ENCODE measurements at places on chromosomes 11 and 22.

- DNase-seq = no peak
These were observed 75.3 kb downstream of the C22orf31 start for GRCh38 chr22:28986366-28986765.

- DNase-seq = no peak
These were observed 38.2 kb upstream of the MRPL17 start for GRCh38 chr11:6721343-6721742.

DNA sequence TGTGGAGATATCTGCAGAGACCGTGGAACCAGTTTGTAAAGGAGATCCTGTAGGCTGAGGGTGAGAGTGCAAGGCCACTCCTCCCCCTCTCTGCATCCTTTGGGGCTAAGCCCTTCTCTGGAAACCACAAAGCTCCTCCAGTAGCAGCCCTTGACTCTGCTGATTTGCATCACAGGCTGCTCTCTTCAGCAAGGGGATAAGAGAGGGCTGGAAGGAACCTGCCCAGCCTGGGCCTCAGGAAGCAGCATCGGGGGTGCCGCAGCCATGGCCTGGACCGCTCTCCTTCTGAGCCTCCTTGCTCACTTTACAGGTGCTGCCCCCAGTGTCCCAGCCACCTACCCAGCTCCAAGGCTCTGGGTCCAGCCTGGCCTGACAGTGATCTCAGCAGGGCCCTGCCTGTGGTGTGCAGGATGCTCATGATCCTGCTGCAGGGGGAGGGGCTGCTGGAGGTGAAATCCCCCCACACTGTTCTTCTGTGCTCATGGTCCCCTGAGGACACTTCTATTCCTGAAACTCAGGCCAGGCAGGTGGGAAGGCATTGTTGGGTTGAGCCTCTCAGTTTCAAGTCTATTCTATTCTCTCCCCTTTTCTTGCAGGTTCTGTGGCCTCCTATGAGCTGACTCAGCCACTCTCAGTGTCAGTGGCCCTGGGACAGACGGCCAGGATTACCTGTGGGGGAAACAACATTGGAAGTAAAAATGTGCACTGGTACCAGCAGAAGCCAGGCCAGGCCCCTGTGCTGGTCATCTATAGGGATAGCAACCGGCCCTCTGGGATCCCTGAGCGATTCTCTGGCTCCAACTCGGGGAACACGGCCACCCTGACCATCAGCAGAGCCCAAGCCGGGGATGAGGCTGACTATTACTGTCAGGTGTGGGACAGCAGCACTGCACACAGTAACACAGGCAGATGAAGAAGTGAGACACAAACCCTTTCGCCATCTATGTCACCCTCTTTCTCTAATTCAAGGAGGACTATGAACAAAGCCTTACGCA lies 68.5 kb upstream of the IGLL5 start:
- no peak for DNase-seq

- no peak for DNase-seq
These were observed 109.3 kb downstream of the MN1 start for GRCh38 chr22:27692243-27692642.

DNA sequence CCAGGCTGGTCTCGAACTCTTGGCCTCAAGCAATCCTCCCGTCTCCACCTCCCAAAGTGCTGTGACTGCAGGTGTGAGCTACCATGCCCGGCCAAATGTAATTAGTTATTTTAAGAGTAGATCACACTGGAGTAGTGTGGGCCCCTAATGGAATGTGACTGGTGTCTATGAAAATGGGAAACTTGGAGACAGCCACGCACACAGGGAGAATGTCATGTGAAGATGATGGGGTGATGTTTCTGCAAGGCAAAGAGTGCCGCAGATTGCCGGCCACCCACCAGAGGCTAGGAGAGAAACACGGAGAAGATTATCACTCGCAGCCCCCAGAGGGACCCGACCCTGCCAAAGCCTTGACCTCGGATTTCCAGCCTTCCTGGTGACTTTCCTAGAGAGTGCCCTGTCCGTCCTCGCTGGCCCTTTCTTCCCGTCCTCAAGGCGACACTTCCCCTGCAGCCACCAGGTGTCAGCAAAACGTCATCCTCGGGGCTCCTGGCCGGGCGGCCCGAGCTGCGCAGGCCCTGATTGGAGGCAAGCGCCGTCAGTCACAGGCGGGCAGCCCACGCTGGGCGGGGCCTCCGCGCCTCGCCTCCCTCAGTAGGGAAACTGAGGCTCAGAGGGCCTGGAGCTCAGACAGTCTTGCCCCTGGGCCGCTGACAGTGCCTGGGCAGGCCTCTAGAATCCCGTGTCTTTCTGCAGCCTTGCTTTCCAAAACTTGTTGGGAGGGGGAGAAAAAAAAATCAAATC lies 16.3 kb downstream of the CRYBB2 start:
- DNase-seq = peak; percentile 54

DNA sequence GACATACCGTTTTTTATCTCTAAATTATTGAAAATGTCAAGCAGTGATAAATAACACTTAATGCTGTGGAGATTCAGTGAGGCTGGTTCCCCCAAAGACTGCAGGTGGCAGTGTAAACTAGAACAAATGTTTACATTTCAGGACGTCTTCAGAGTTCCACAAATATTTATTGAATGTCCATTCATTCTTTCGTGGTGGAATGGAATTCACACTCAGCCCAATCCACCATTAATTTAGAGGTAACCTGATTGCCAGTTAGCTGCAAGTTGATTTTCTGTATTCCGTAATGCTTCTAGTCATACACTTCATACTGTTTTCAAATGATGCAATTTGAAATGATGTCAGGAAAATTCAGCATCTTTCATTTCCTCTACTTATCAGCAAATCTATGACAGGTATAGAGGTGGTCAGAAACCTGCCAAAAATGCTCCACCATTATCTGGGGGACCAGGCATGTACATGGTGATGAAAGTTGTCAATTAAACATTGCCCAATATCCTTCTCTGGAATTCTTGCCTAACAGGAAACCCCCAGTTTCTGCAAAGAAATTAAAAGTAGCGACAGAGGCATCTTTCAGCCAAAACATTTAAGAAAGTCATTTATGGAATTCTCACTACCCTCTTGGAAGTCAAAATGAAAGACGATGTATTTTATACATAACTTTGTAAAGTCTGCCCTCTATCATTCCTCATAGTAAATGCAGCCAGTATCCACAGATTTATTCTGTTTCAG lies 94.3 kb upstream of the BMAL1 start:
- DNase-seq = peak; percentile 30

- DNase-seq = peak; percentile 65
These were observed 4.2 kb upstream of the STIP1 start for GRCh38 chr11:64181506-64182411.

GRCh38 chr11:64902102-64902900 lies 14.7 kb downstream of the ATG2A start:
- DNase-seq = no peak

Measured in DMS153 (cell line).